ENCODE measurements at places on chromosomes 4 and X. TPM values are rescaled to one million over a fixed set of nuclear protein-coding genes. Genes with fewer than 3 reads are reported as not detected.

Gene SLC10A6
- 0.27 TPM for total RNA-seq

Gene HPSE
- total RNA-seq: 7.6 TPM

- no peak for DNase-seq
These were observed 25.5 kb upstream of the USO1 start for GRCh38 chr4:75698963-75699228.

GRCh38 chr4:1347410-1347864, 429 bp downstream of the UVSSA start:
- DNase-seq: peak; percentile 76

DNA sequence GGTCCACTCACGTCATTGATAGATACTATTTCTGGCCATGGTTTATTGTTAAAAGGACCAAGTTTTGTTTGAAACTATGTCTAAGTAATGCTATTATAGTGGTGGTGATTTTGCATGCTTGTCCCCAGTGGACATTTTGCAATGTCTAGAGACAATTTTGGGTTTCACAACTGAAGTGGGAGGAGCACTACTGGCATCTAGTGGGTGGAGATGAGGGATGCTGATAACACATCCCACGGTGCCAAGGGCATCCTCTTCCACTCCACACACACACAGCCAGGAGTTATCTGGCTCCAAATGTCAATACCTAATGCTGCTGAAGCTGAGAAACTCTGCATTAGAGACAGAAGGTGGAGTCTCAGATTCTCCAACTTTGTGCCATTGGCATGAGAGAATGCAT, 131.2 kb downstream of the FRMPD4 start:
- DNase-seq: no peak

Data from upper lobe of left lung (tissue), 6 donors.